ENCODE measurements at places on chromosomes 4 and X. TPM values are rescaled to one million over a fixed set of nuclear protein-coding genes. Genes with fewer than 3 reads are reported as not detected.

The RADX gene
- total RNA-seq = 12.7 TPM

The DUX4 gene
- not detected for total RNA-seq

The PLK4 gene
- total RNA-seq = 43.5 TPM

The MAGEE2 gene
- not detected for total RNA-seq

DNA sequence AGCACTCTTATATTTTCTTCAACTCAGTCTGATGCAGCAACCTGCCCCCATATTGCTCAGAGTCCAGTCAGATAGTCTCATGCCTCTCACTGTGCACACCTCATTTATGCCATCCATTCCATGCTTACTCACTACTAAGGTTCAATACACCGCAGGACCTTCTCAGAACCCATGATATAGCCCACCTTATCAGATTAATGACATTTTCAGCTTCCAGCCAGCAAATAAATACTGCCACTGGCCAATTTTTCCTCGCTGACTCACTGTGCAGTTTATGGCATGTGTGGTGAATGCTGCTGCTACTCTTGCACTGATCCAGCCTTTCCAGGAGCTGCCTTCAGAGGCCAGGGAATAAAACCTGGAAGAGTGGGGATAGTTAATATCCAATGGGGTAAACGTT is 380.6 kb upstream of the SPOCK3 start:
- no peak for DNase-seq

- no peak for DNase-seq
Observed at GRCh38 chr4:2991243-2991642, 27.9 kb downstream of the GRK4 start.

- DNase-seq = no peak
Observed at GRCh38 chr4:113243312-113243711, 193.9 kb downstream of the ANK2 start.

DNA sequence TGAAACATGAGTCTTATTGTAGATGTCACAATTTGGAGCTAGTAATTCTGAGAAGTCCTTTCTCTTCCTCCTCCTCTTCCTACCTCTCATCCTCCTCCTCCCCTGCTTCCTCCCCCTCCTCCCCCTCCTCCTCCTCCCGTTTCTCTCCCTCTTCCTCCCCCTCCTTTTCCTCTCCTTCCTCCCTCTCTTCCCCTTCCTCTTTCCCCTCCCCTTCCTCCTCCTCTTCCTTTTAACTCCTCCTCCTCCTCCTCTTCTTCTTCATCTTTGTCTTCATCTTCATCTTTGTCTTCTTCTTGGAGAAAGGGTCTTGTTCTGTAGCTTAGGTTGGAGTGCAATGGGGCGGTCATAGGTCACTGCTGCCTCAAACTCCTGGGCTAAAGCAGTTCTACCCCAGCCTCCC is 161.8 kb downstream of the PCDH7 start:
- DNase-seq = no peak

DNA sequence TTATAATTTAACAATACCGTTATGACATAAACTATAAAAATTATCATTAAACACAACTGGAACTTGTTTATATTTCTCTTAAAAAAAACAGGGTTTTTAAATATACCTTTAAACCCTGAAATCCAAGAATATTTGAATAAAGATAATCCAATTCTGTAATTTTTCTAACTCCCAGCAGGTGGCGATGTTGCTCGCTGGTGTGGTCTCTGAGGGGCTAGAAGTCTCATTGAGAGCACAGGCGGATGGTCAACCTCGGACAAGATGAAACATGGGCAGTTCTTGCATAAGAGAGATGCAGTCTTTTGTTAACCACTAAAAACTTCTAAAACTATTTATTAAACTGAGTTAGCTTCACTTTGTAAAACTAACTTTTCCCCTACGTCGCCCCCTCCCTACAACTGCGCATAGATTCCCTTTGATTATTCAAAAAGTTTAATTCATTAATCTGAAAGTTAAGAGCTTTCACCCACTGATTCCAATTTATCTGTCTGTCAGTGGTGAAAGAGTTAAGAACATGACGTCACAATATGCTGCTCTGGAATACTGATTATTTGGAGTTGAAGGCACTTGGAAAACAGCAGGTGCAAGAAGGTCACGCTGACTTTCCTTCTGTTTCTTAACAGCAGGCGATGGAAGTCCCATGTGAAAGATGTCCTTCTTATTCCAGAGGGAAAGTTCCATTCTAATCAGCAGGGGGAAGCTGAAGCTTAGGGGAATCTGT is 29.5 kb downstream of the DMP1 start:
- peak; percentile 36 for DNase-seq

DNA sequence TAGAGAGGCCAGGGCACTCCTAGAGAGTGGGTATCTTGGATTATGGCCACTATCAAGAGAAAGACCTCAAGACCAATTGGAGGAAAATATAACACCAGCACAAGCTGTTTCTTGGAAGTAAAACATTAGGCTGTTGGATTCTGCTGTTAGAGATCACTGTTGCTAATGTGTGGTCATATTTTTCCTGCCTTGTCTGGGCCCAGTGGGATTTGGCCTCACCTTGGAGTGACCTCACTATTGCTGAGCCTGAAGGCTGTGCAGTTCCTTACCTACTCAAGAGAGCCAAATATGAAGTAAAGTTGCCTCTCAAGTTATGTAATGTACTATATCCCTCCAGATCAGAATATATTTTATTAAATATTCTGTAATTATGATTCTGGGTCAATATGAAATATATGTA is 355.4 kb upstream of the CTSO start:
- DNase-seq = no peak
